ENCODE measurements at places on chromosomes 16 and 17.
A peak's percentile ranks its signal among the peaks of the same experiment; 100 is the strongest.

- DNase-seq, result no peak
Observed at GRCh38 chr16:84854759-84855158, 35.0 kb downstream of the CRISPLD2 start.

GRCh38 chr17:83077411-83077810, 2.0 kb upstream of the METRNL start:
- no peak for DNase-seq

DNA sequence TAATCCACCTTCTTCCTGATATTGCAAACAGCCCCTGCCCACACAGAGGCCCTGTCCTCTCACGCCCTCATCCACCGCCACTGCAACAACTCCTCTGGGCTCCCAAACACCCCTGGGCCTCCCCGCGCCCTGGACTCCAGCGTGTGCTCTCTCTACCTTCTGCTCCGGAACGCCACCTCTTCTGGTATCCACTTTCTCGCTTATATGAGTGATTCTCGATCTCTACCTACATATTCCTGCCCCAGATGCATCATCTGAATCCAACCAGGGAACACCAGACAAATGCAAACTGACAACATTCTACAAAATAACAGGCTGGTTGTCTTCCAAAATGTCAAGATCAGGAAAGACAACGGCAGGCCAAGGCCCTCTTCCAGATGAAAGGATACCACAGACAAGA, 19.0 kb downstream of the CAMKK1 start:
- no peak for DNase-seq

- DNase-seq, result no peak
Observed at GRCh38 chr16:86923656-86924055, 345.3 kb downstream of the FOXL1 start.

GRCh38 chr17:28369684-28370034, 448 bp downstream of the VTN start:
- no peak for DNase-seq

- no peak for DNase-seq
Observed at GRCh38 chr16:62404842-62405611, 368.8 kb upstream of the CDH8 start.

- DNase-seq, result peak; percentile 36
Observed at GRCh38 chr17:51120357-51120738, 320 bp downstream of the SPAG9 start.

GRCh38 chr17:77321649-77322513, 181.1 kb downstream of the SEC14L1 start:
- DNase-seq, result no peak

DNA sequence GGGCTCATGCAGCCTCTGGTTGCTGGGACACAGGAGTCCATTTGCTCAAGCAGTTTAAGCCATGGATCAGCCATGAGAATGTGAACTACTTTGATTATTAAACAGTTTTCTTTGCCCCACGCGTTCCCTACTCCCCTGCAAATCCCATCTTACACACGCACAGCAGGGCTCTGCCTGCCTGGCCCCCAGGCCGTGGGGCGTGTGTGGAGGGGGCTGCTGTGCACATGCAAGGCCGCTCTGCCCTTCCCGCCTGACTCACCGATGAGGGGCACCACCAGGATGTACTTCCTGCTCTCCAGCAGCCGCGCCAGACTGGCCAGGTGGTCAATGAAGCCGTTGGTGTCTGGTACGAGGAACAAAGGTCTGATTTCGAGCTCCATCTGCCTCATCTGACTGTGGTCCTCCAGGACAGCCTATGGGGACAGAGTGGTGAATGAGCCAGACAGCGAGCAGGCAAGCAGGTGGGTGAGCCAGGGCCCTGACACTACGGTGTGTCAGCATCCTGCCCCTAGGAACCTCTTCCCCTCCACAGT, 13.7 kb downstream of the HIC1 start:
- no peak for DNase-seq

- no peak for DNase-seq
Observed at GRCh38 chr17:8408371-8408770, 10.7 kb upstream of the RNF222 start.

GRCh38 chr16:86681031-86681756, 102.8 kb downstream of the FOXL1 start:
- no peak for DNase-seq

Data from CD8-positive, alpha-beta memory T cell (primary cell).